Kidney (tissue), 22 donors: ENCODE measurements at places on chromosomes 6 and 20. TPM values are rescaled to one million over a fixed set of nuclear protein-coding genes. Genes with fewer than 3 reads are reported as not detected.

- DNase-seq = no peak
These were observed 9.5 kb downstream of the GMDS start for GRCh38 chr6:2235777-2236495.

DNA sequence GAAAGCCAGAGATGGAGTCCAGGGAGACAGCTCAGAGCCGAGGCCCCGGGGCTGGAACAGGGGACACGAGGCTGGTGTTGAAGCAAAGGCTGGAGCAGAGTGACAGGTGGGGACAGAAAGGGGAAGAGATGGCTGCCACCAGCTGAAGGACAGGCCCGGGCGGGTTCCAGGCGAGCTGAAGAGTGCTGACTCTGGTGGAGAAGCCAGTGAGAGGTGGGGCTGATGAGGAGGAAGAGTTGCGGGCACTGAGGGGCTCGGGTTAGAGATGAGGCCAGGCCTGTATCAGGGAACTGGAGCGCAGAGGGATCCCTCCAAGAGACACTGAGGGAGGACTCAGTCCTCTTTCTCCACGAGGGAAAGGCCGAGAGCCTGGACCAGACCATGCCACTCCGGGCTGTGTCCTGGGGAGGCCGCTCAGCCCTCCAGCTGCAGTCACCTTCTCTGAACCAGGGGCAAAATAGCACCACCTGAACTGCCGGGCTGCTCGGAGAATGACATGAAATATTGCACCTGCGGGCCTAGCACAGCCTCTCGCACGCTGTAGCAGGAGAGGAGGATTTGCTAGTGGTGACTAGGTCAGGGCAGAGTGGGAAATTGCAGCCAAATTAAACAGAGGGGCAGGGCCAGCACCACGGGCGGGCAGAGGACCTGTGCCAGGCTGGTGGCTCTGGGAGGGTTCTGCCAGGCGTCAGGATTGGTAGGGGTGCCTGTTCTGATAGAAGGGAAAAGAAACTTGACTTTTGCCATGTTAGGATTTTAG is 175.9 kb downstream of the ZDHHC14 start:
- no peak for DNase-seq

DNA sequence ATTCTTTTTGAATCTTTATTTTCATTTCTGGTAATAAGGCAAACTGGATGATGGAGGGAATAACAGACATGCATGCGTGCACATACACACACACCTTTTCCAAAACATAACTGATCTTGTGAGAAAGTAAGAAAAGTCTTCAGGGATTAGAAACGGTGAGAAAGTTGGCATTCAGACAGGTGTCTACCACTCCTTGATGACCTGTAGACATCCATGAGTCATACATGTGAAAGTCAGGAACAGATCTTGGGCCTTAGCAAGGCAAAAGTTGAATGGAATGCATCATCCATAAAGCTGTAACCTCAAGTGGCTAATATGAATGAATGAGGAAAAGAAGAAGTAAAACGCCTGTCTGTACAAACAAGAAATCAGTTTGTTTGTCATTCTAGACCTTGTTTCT is 97.3 kb downstream of the GRIK2 start:
- DNase-seq = no peak

DNA sequence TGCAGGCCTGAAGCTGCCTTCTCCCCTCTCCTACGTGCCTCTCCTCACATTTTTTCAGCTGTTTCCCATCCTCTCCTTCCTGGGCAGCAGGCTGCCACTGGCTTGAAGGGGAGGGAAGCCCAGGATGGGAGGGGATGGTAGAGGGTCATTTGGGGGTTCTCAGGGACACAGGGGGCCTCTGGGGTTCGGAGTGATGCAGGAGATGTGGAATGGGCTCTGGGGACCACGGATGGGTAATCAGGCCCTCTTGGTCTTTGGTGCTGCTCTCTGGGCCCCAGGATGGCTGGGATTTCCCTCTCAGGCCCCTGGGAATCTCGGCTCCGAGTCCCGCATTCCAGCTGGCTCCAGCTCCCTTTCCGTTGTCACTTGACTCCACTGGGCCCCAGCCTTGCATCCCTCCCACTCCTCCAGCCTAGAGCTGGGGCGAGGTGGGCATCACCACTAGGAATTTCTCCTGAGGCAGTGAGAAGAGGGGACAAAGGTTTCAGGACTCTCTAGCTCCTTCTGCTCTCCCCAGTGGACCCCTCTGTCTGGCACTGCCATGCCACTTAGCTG is 2.0 kb upstream of the DDR1 start:
- peak; percentile 93 for DNase-seq

DNA sequence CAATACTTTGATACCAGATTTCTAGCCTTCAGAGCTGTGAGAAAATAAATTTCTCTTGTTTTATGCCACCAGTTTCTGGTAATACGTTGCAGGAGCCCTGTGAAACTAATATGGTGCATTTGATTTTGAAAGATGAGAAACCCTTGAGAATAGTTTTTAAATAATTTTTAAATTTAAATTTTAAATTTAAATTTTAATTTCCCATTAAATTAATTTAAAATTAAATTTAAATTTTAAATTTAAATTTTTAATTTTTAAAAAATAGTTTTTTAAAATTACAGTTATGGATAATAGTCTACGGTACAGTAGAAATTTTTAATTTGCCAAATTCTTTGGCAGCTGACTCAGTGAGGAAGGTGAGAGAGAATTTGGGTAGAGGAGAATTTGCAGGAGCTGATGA is 68.6 kb upstream of the SLC24A3 start:
- DNase-seq = no peak

GRCh38 chr20:5918856-5919625 is 31.3 kb downstream of the TRMT6 start:
- no peak for DNase-seq

DNA sequence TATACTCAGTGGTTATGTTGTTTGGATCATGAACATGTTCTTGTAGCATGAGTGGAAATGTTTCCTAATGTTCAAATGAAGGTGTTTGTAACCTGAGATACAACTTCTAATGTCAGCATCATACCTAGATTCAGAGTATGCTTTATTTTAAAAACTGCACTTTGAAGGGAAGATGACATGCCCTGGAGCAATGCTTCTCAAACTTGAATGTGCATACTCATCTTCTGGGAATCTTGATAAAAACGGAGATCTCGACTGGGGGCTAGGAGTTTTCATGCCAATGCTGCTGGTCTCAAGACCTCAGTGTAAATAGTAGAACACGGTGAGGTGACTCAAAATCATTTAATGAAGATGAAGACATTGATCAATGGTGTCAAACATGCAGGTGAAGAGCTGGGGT is 440.0 kb upstream of the NOX3 start:
- no peak for DNase-seq

DNA sequence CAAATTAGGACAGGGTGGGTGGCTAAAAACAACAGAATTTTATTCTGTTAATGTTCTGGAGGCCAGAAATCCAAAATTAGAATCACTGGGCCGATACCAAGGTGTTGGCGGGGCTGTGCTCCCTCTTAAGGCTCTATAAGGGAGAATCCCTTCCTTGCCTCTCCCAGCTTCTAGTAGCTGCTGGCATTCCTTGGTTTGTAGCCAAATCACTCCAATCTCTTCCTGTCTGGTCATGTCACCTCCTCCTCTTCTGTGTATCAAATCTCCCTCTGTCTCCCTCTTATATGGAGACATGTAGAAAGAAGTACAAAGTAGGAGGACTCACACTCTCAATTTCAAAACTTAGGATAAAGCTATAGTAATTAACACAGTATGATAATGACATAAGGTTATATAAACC is 102.9 kb upstream of the SIRPA start:
- DNase-seq = no peak

DNA sequence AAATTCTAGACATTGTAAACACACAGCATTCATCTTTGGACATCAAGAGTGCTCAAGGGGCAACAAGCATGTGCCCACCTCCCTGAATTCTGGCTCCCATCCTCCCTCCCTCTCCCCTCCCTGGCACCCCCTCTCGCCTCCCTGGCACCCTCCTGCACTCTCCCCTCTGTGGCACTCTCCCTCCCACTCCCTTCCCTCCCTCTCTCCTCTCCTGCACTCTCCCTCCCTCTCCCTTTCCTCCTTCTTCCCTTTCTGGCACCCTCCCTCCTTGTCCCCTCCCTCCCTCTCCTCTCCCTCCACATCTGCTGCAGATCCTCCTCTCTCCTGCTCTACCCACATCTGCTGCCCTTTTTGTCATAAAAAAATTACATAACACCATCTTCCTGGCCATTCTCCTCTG is 113.0 kb upstream of the SLC22A23 start:
- DNase-seq = no peak

DNA sequence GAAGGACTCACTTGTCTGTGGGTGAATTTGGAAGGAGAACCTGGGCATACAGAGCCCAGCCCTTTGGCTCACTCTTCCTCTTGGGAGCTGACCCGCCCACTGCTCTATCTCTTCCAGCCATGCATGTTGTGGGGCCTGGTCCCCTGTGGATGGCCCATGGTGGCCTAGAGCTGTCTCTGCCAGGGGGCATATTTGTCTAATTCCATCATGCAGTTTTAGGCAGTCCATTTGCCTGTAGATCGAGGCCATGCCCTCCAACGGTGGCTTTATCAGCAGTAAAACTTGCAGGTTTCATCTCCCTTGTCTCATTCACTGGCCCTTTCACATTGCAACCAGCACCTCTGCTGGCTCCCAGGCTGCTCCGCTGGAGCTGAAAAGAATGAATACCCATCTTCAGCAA is 12.9 kb upstream of the EZR start:
- DNase-seq = no peak

DNA sequence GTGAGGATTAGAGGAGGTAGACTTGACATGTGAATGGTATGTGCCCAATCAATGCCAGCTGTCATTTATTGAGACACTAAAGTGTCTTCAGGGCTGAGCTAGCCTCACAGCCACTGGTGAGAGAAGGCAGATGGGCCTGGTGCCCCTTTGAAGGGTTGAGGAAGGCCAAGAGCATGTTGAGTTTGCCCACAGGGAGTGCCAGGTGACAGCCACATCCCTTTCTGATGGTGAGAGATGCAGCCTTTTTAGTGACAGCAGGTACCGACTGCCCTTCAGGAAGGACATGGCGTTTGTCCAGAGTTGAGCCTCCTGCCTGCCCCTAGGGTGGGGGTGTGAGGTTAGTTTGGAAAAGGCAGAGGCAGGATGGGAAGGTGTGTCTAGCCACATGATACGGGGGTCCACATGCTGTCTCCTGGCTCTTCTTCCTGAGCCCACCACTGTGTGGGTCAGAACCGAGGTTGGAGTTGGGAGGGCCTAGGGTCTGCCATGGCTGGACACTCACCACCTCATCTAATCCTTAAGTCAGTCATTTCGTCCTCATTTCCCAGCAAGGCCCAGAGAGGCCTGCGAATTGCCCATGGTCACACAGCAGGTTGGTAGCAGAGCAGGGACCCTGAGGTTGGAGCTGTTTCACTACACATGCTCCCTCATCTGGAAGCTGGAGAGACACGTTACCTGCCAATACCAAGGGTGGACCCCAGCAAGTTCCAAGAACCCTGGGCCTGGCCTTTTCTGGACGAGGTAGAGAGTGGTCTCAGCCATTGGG is 32.5 kb downstream of the SPDEF start:
- peak; percentile 5 for DNase-seq

DNA sequence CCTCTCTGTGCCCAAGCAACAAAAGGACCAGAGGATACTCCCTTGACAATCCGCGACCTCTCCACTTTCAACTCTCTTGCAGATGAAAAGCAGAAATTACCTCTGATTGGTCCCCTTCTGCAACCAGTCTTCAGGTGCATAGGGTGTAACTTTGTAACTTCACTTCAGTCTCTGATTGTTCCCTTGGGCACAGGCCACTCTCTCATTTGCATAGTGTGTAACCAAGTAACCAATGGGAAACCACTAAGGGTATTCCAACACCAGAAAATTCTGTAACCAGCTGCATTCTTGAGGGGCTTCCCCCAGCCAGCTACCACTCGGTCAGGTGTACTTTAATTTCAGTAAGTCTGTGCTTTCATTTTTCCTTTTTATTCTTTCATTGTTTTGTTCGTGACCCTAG is 4.4 kb upstream of the RAET1L start:
- DNase-seq = peak; percentile 30

DNA sequence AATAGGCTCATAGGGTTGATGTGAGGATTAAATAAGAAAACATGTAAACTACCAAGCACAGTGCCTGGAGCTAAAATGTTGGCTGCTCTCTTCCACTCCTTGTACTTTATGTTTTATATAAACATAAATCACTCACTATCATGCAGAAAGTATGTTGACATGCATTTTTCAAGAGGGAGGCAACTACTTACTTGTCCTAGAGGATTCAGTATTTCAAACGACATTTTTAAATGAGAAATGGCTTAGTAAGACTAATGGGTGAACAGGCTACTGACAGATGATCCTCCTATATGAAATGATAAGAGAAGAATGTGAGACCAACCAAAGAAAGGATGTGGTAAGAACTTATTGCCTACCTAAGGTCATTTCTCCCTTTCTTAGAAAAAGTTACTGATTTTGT is 21.0 kb downstream of the LATS1 start:
- no peak for DNase-seq

- DNase-seq = no peak
These were observed 58.0 kb downstream of the GFOD1 start for GRCh38 chr6:13429406-13429753.

HUS1B gene
- 1.2 TPM for total RNA-seq

FOXF2 gene
- total RNA-seq = 0.44 TPM

CRISP2 gene
- not detected for total RNA-seq

NSFL1C gene
- 78.2 TPM for total RNA-seq
